ENCODE measurements at places on chromosomes 1 and 21.

DNA sequence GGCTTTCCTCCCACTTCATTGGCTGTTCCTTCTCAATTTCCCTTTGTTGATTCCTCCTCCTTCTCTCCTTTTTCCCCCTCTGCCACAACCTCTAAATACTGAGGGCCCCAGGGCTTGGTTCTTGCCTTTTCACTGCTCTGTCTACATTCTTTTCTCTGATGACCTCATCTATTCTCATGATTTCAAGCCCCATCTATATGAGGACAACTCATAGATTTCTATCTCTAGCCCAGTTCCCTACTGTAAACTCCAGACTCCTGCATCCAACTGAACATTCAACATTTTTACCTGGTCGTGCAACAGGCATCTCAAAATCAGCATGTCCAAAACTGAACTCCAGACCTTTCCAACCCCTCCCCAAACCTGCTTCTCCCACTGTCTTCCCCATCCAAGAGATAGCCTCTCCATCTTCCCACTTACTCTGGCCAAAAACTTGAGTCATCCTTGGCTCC is 11.5 kb upstream of the SLC9A1 start:
- no peak for DNase-seq

DNA sequence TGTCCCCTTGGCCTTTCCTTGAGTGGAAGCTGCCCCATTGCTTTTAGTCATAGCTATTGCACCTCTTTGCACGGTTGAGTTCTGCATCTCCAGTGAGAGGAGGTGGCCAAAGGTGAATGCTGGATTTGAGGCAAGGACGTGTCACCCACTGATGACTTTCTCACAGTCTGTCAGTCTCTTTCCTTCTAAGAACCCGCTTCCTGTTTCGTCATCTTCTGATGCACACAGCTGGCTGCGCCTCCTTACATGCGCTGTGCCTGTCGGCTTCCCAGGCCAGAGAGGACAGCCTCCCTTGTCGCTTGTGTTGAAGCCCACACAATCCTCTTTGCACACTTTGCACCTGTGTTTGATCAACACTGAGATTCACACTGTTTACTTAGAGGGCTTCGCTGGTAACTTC is 41.8 kb upstream of the PWP2 start:
- DNase-seq, result no peak

- no peak for DNase-seq
Measured at GRCh38 chr1:208536212-208536611, 292.0 kb upstream of the PLXNA2 start.

DNA sequence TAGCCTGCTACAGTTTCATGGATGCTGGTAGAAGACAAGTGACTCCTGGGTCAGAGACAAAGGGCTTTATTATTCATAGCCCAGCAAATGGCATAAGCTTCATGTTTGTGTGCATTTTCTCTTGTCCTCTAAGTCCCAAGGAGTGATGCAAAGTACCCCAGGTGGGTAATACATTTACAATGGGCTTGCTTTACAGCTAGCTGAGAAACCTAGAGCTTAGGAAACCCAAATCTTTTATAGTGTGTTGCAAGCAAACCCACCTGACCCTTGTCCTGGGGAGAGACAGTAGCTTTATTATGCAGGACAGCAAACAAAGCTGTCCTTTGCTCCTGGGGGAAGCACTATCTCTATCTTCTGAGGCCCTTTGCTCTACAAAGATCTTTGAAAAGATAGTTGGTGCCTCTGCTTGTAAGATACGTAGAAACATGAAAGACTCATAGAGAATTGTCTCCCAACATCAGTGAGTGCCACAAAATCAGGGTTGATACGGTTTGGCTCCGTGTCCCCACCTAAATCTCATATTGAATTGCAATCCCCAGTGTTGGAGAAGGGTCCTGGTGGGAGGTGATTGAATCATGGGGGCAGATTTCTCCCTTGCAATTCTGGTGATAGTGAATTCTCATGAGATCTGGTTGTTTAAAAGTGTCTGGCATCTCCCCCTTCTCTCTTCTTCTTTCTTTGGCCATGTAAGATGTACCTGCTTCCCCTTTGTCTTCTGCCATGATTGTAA is 315.8 kb upstream of the USP24 start:
- DNase-seq, result no peak

DNA sequence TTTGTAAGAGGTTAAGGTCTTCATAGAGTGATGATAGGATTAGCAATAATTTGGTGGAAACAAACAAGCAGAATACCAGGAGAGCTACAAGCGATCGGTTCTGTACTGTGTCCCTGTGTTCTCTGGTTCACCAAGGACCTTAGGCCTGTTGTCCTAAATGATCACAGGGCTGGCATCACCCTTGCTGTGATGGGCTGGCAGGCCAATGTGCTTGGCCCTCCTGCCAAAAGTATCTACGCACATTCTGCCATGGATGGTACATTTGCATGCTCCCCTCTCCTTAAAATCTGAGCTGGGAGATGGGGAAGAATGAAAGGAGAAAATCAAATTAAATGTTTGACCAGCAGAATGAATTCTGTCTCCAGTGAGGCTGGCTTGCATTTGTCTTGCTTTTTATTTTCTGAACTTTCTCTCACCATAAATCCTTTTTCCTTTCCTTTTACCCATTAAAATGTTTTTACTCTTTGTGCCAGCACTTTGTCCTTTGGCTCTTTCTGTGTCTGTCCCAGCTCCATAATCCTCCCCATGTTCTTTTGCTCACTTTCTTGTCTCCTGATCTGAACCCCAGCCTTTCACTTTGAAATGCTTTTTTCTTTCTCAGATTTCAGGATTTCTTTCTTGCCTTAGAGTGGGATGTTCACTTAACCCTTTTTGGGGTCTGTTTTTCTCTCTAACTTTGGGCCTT is 51.7 kb downstream of the PBX1 start:
- no peak for DNase-seq

All from NCI-H1048 (cell line).